ENCODE measurements at places on chromosomes 3 and 15.

DNA sequence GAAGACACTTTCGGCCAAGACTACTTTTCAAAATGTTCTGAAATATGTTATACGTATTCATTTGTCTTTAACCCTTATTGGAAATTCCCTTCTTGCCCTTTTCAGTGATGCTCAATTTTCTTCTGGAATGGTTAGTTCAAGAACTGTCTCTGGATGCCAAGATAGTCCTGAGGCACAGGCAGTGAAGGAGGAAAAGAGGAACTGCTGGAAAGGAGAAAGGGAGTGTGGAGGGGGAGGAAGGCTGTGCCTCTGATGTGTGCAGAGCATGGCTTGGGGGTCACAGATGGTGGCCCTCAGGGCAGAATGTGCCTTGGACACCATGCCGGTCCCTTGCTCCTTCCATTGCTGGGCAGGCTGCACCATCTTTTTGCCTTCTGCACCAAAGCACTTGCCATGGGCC lies 73.7 kb downstream of the CEP63 start:
- no peak for DNase-seq

GRCh38 chr3:158379517-158379916 lies 191.5 kb upstream of the MLF1 start:
- no peak for DNase-seq

- DNase-seq, result no peak
These were observed 143.5 kb downstream of the GADL1 start for GRCh38 chr3:30750967-30751366.

DNA sequence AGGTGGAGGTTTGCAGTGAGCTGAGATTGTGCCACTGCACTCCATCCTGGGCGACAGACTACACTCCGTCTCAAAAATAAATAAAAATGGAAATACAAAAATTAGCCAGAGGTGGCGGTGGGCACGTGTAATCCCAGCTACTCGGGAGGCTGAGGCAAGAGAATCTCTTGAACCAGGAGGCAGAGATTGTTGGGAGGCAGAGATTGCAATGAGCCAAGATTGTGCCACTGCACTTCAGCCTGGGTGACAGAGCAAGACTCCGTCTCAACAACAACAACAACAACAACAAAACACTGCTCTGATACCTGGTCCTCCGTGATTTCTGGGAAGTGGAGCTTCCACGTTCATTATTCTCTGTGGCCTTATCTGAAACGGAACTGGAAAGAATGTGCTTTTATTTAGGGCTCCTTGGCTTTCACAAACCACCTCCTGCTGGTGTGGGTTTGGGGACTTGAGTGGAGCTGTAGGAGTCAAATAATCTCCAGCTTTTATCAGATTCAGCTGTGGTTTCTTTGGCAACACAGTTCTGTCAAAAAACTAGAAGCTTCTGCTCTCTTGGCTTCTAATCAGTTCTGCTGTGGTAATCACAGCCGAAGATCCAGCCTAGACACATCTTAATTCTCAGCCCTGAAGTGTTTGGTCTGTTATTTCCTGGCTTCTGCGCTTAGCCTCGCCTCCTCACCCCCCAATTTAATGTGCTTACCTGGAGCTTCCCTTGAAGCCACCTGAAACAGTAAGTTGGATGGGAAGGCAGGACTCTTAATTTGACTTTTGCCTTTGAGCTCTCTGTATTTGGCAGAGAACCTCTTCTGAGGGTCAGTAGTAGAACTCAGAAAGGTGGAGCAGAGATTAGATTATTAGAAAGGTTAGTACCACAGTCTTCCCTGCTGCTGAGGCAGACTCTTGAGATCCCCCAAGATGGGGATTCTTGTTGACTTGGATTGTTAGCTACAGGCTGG lies 21.4 kb downstream of the IRAK2 start:
- DNase-seq, result no peak

GRCh38 chr3:106056931-106057330 lies 188.1 kb upstream of the CBLB start:
- DNase-seq, result no peak

GRCh38 chr3:156657862-156658731 lies 16.3 kb upstream of the TIPARP start:
- DNase-seq, result no peak

DNA sequence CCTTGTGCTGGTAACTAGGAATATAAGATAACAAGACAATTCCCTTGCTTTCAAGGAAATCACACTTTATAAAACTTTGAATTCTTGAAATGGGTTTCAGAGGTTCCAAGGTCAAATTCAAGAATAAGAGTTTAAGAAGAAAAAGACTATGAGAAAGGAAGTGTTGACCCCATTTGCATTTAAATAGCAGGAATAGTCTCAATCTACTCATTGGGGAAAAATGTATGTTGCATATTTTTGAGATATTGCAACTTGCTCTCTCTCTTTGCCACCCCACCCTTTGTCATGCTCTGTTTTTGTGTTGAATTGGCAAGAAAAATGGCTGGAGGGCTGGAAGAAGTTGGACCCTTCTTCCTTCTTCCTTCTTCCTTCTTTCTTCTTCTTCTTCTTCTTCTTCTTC lies 699.2 kb downstream of the TUSC7 start:
- DNase-seq, result no peak

- no peak for DNase-seq
These were observed 174.3 kb upstream of the MBNL1 start for GRCh38 chr3:152094406-152094805.

DNA sequence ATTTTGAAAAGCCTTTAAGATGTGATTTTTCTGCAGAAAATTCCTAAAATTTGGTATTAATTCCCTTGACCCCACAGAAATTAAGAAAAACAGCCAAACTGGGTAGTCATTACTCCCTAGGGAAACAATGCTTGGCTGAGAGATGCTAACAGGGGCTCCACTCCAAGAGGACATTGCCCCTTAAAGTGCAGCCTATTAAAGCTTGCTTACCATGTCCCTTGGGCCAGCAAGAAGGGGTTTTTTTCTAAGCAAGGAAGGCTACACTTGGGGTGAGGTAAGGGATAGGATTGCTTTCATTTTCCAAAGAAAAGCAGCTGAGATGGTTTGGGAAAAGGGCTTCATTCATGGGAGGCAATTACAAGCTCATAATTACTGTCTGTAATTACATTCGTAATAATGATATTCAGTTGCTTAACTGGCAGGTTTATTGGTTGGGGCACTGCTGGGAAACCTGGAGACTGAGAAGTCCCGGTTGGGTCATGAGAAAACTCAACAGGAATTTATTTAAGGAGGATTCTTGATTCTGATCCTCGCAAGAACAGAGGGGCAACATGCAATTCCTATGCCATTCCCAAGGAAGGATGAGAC lies 247.5 kb downstream of the NR1D2 start:
- no peak for DNase-seq

DNA sequence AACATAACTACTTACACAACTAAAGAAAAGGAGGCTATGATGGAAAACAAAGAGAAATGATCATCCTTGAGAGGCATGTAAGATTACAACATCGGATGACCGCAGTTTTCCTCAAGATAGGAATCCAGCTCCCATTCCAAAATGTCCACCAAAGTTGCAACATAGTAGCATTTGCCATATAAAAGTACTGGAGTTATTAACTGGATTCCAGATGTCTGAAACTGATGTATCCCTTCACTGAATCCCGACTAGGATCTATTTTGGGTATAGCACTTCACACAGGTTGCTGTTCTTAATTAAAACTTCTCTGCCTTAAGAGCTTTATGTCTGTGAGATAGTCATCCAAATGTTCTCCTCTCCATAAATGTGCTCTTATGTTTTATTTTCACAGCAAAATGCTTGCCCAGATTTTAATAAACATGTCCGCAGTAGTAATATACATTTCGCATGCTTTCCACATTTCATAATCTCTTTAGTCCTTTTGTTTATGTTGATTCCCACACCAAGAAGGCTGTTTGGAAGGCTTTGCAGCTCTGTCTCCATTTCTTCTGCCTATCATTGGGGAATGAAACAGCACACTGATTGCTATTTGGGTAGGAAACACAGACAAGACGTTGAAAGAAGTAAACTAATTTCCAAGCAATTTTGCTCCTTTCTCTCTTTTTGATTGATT lies 716.5 kb upstream of the CFAP20DC start:
- DNase-seq, result peak; percentile 86

- DNase-seq, result no peak
These were observed 27.0 kb downstream of the VIPR1 start for GRCh38 chr3:42529468-42529867.

DNA sequence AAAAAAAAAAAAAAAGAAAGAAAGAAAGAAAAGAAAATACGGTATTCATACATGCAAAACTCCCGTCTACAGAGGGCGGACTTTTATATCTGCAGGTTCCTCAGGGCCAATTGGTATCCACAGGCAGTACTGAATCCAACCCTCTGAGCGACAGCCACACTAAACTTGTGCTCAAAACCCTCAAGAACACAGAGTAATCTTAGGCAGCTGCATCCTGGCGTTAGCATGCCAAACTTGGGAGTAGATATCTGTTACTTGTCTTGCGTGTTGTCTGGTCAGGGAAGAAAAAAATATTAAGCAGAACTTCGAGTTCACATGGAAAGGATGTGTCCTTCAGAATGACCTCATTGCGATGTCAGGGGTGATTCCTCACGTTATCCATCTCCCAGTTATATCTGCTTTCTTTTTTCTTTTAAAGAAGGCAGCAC lies 12.8 kb downstream of the SNAP23 start:
- DNase-seq, result no peak

DNA sequence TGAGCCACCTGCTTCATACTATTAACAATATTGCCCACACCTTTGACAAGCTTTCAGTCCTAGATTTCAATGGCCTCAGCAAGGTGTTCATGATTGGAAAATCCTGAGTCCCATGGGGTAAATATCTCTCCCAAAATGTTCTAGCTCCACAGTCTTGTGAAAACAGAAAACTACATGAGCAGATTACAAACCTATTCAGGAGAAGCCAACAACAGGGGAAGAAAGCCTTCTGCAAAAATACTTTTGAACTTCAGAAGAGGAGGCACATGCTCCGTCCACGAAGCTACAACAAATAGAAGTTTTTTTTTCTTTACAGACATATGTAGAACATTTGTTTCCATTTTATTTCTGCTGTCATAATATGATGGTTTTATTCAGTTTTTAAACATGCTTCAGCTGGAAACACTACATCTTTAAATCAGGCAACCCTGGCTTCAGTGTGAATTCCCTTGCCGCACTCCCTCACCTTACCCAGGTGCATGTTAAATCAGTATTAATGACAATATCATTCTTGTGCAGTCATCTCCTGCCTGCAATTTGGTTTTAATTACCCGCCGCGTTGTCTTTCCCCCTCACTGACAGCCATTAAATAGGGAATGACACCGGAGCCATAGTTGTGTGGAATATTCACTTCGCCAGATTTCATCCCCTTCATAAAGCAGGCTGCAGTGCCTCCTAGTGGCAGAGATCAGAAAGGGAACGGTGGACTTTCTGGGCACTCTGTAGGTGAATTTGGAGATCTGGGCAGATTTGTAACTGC lies 725.5 kb upstream of the ARRDC4 start:
- DNase-seq, result peak; percentile 74

DNA sequence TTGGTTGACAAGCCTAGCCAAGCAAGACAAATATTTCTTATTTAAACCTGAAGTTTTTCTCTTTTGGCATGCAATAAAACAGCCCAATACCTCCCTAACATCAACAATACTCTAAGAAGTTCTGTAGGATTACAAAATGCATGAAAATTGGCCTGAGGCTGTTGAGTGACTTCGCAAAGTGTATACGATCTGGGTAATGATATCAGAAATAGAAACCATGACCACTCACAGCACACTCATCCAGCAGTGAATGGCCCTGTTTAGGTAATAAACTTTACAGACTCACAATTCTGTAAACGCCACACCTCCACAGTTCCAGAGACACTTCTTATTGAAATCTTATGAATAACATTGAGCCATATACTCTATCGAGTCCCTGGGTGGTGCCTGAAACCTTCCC lies 83.0 kb upstream of the NAALADL2 start:
- DNase-seq, result no peak

- no peak for DNase-seq
These were observed 213.0 kb downstream of the PCCB start for GRCh38 chr3:136463170-136463569.

DNA sequence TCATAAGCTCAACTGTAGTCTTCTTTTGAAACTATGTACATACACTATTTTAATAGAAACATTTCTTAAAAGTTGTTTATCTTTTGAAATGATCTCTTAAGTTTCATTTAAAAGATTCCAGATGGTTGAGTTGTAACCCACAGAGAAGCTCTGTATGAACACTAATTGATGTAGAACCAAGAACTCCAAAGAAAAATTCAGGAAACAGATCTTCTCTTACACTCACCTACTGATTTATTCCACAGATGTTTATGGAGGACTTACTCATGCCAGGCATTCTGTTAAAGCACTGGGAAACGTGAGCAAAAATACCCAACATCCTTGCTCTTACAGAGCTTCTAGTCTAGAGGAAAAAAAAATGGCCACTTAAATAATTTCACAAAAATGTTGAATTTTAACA lies 551.1 kb downstream of the NAALADL2 start:
- no peak for DNase-seq

DNA sequence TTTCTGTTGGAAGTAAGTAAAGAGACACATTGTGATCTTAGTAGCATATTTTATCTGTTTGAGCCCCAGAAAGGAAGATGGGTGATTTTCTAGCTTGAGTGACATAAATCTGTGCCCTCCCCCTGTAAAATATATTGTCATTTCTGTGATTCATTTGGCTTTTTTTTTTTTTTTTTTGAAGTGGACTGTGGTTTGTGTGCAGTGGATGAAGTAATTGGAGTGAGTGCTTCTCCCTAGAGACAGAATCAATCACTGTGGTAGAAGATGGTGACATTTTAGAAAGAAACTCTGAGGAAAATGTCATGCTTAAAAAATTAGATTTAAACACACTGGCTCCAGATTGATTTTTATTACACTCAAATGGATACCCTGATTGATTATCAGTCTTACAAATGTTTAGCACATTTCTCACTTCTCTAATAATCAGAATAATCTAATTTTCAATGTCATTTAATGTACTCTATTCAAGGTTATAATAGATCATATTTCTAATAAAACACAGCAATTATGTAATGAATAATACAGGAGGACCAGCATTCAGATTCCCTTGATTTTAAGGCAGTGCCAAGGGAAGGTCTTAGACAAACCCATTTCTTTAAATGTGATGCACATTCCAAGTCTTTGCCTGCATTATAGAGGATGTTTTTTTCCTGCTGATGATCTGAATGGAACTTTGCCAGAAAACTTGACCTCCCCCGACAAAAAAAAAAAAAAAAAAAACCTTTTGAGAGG lies 116.6 kb downstream of the TOP2B start:
- no peak for DNase-seq

GRCh38 chr3:181735911-181736310 lies 24.2 kb downstream of the SOX2 start:
- no peak for DNase-seq

- DNase-seq, result no peak
These were observed 328.0 kb downstream of the UACA start for GRCh38 chr15:70435369-70435768.

GRCh38 chr15:36472672-36473071 lies 106.8 kb upstream of the CDIN1 start:
- DNase-seq, result no peak

- DNase-seq, result no peak
These were observed 512 bp downstream of the IQCF5 start for GRCh38 chr3:51874889-51875288.

- no peak for DNase-seq
These were observed 329.3 kb upstream of the THBS1 start for GRCh38 chr15:39251413-39252133.

- no peak for DNase-seq
These were observed 27.2 kb downstream of the SYNM start for GRCh38 chr15:99132122-99132521.
